ENCODE measurements at places on chromosomes 2 and 18.

DNA sequence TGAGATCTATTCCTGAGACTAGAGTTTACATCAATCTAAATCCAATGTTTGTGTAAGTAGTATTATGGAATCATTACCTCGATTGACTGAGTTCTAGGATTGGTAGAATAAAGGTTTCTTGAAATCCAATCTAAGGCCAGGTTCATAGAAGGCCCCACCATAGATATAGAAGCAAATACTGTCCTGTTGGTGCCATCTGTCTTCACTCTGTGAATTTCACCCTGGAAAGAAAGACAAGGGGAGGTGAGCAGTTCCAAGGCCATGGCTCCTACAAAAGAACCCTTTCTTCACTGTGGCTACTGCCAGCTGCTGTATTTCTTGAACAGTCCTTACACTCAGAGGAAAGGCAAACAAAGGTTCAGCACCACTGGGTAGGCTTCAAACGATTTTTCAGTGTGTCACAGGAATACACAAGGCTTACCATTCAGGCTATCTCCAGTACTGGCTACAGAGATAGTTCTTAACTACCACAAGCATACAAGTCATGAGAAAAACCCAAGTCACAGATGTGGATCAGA, 137.0 kb downstream of the LRP2 start:
- DNase-seq: no peak

DNA sequence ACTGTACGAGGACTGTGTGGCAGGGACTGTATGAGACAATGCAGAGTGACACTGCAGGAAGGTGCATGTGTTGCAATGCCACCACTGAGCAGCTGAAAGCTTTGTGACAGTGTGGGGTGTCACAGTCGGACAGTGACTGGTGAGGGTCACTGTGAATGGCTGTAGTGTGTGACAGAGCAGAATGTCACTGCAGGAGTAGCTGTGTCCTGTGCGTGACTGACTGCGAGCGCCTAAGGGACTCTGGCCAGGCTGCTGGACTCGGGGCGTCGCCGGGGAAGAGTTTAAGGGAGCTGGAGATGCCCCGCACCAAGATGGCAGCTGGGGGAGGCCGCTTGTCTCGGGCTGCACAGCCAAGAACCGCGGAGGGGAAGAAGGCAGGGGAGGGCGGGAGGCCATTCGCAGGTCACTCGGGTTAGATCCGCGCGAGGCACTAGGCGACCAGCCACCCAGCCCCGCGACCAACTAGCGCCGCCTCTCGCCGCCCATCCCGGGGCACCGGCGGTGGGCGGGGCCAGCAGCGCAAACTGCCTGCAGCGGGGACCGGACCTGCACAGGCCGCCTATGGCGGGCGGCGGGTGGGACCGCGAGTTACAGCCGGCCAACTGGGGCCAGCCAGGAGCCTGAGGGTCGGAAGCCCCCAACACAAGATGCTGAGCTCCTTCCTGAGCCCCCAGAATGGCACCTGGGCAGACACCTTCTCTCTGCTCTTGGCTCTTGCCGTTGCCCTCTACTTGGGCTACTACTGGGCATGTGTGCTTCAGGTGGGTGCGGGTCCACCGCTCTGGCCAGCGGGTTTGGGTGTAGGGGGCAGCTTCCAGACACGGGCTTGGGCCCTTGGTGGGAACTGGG, at the start of gene ABHD1:
TSS of gene ABHD1 (plus strand) at position 514 of the 849 bp plus-strand sequence. CDS start at position 648, 134 bp downstream.
- DNase-seq: peak; percentile 60

DNA sequence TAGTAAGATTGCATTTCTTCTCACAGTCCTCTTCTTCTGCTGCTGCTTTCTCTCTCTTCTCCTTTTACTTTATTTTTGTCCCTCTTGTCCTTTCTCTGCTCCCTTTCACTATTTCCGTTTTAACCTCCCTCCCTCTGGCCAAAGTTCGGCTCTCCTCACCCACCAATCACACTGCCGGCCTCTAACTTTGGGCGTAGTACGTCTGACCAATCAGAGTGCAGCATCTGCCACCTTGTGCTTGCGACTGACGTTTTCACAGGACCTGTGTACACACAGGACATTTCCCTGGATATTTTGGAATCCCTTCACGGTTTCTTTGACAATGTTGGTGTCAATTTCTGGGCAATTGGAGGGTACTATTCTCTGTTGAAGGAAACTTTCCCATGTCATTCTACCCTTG, 22.6 kb upstream of the ICOS start:
- DNase-seq: no peak

- DNase-seq: no peak
Observed at GRCh38 chr2:240401308-240401707, 34.2 kb upstream of the GPC1 start.

DNA sequence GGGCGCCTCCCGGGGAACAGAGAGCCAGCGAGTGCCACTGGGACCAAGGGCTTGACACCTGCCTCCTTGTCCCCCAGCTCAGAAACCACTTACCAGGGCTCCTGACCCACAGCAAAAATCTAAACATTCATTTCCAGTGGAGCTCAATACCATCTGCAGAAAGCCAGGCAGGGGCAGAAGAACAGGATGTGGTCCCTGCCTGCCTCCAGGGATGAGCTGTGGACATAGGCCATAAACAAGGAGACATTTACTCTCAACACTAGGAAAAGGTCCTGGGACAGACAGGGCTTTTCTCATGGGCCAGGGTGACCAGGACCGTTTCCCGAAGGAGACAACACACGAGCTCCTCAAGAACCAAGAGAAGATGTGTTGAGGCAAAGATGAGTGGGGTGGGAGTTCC, 203.0 kb downstream of the CTIF start:
- DNase-seq: no peak

GRCh38 chr2:232588680-232589585, 38.4 kb downstream of the EIF4E2 start:
- DNase-seq: no peak

DNA sequence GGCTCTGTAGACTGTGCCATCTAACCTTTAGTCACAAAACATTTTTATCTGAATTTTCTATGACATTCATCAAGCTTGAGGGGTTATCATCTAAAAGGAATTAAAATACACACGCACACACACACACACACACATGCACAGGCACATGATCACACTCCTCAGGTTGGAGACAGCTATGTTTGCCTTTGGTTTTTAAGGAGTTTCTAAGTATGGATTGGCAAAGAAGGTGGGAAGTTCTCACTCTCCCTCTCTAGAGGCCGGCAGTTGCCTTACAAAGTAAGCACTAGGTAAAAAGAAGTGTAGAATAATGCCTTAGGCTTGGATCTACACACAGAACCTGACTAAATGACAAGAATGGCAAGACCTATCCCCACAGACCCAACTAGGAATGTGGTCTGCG, 437.1 kb downstream of the ZEB2 start:
- no peak for DNase-seq

DNA sequence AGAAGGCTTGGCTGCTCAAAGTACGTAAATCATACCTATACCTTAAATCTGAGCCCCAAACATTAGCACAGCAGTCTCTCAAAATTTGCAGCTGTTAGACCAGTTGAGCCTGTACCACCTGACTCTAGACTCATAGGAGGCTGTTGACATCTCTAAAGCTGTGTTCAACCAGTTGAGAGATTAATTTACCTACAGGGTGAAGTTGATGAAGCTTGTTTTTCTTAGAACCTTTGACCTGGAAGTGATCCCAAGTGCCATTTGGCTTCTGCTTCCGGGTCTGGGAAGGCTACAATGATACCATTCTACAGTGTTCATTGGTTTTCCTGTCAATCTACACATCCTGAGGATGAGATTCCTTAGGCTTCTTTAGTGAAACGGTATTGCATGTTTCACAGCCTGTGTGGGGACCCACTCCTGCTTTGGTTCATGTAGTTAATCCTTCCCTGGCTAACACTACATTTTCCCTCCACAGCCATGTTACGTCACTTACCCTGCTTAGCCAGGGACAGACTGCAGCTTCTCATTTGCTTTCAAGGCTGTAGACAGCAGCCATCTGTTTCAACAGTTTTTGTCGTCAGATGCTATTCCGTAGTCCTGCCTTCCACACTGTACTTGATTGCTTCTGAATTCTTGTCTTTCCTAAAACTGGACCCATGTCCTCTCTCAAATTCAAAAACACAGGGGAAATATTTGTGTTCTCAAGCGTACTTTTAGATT, 4.7 kb upstream of the IL1RL2 start:
- DNase-seq: no peak

GRCh38 chr2:52345676-52346075, 1313.7 kb upstream of the NRXN1 start:
- DNase-seq: no peak

- no peak for DNase-seq
Observed at GRCh38 chr2:236971131-236971821, 114.4 kb upstream of the COPS8 start.

DNA sequence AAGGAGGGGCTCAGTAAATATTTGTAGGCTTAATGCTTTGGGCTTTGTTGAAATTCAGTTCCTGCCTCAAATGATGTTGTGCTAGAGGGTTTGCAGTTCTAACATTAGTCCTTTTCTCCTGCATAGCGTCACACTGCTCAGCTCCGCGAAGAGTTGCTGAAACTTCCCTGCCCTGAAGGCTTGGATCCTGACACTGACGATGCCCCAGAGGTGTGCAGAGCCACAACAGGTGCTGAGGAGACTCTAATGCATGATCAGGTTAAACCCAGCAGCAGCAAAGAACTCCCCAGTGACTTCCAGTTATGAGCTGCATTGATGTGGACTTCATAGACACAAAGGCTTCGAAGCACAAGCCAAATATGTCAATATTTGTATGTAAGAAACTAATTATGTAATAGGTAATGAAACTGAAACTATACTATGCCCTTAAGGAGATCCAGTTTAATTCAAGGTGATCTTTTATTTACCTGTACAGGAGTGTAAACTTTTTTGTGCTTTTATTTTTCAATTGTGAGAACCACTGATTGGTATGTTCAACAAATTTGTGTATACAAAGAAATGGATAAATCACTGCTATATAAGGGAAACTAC, 10.2 kb upstream of the TTC27 start:
- DNase-seq: no peak

DNA sequence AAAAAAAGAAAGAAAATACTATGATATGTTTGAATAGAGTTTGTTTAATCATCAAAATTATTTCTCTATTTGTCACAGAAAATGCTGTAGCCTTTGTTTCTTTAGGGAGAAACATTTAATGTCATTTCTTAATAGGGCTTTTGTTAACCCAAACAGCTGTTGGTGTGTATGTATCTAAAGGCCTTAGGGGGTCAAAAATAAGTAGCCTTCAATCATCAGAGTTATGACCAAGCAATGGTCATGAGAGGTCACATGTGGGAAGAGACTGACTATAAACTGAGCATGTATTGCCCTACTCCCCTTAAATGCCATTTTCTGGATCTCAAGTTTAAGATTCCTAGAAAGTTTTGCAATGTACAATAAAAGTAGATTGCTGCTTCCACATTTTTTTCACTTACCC, 22.7 kb downstream of the HNMT start:
- DNase-seq: no peak

DNA sequence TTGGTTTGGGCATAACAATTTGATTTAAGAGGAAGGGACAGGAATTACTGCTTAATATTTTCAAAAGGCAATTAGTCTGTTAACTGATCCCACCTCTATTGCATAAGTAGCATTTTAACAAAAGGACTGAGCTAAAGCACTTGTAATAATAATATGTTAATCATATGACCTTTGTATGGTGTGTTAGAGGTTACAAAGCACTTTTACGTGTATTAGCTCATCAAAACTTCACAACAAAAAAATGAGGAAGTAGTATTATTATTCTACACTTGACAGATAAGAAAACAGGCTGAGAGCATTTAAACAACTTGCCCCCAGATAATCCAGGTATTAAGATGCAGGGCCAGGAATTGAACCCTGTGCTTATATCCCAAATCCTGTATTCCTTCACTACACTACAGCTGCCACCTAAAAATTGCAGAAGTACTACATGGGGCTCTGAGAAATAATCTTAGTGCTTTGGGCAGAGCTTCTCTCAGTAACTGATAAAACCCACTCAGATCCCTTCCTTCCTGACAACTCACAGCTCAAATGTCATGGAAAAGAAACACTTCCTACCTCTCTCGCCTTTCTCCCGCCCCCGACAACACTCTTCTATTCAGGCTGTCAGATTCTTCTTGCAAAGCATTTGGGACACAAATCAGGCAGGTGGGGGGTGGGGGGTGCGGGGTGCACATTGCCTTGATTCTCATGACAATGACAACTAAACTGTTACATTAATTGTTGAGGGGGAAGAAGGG, 20.7 kb upstream of the KCTD1 start:
- no peak for DNase-seq

GRCh38 chr2:159600752-159601151, 15.6 kb downstream of the BAZ2B start:
- no peak for DNase-seq

DNA sequence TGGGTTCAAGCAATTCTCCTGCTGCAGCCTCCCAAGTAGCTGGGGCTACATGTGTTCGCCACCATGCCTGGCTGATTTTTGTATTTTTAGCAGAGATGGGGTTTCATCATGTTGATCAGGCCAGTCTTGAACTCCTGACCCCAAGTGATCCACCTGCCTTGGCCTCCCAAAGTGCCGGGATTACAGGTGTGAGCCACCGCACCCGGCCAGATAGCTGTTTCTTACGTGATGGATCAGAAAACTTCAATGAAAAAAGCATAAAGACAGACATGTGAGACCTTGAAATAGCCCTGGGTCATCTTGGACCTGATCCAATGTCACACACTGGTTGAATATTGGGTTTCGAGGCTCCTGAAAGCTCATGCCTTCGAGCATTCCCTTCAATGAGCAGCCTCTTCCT, 66.7 kb upstream of the RTN4 start:
- no peak for DNase-seq

DNA sequence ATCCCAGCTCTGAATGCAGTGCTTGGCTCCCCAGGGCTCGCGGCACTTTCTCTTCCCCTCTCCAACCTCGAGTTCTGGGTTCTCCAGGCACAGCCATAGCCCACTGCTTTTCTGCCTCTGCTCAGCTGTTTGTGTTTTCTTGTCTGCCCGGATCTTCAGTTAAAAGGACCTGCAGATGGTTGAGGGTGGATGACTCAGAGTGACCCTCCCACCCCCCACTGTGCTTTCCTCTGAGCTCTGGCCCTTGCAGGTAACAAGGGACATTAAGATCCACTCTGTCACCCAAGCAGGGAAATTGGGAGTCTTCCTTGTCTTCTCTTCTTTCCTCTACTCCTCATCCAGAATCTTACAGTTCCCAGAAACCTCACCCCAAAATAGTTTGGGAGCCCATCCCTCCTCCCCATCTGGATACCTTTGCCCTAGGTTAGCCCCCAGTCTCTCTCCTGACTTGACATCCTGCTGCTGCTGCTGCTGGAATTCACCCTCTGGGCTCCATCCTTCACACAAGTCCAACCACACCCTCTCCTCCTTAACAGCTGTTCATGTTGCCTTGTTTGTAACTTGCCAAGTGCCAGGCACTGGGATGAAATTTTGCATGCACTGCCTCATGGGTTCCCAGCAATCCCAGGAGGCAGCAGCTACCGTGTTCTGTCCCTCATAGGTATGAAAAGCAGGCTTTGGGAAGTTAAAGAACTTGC, 157.9 kb upstream of the TTC39C start:
- no peak for DNase-seq

DNA sequence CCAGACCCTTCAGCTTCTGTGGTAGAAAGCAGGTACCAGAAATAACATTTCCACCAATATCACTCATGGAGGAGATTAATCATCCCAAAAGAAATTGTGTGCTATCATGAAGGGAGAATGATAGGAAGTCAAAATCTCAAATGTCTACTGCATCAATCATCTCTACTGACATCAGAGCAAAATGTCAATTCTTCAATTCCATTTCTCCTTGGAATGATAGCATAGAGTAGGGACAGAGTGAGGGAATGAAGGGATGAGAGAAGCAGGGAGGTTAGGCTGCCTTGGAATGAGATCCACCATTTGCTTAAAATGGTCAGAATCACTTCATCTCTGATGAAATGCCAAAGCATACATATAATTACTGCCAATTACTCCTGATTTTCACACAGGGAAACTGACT, 371.8 kb upstream of the ACVR2A start:
- DNase-seq: no peak

Data from MM.1S (cell line).